ENCODE measurements at places on chromosomes 5 and 9.

GRCh38 chr5:35919191-35919590 is 19.2 kb downstream of the CAPSL start:
- no peak for DNase-seq

DNA sequence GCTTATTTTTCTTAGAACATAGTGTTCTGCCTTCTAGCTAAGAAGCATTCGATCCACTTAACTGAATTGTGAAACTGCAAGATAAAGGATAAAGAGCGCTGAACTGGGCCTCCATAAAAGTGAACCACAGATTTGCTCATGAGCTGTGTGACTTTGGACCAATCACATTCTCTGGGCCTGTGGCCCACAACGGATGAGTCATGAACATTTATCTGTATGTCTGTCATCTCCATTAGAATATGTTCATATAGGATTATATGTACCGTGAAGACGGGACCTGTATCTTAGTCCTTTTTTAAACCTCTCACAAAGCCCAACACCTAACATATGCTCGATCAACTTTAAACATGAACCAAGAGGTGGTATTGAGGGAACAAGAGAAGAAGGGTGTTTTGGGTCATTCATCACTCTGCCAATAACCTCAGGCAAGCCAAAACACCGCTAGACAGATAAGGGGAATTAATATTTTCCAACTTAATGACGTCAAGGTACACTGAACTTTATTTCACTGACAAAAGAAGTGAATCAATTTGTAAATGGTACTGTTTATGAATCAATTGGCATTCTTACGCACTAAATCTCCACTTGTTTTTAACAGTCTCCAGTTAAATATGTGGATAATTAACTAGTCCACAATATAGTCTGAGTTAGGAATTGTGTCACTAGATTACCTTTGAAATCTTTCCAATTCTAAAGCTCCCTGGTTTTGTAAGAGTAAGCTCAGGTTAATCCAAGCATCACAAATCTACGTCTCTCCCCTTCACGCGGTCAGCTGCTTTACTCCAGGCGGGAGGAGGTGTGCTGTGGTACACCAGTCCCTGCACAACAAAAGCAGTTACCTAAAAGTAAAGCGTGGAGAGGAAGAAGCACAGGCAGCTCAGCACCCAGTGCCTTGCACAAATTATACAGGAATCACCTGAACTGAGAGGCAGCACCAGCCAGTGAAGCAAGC is 1.6 kb downstream of the TMEM245 start:
- DNase-seq: no peak

DNA sequence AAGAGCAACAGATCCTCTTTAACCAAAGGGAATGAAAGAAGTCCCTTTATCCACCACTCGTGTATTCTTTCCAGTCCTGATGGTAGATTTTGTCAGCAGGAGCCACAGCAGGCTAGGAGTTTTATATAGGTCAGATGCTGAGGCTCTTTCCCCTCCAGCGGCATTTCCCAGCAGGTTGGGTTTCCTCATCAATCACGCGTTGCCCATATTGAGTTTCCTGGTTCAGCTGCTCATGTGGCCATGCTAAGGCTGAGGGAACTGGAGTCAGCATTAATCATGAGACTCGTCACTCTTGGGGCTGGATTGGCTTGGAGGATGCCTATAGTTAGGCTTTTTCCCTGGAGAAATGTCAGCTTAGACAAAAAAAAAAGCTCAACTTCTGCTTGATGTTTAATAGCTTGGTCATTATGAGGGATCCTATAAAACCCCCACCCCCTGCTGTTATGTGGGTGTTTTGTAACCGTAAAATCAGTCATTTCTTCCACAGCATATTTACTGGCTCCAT is 193.4 kb upstream of the GAS1 start:
- no peak for DNase-seq

GRCh38 chr9:124593651-124594058 is 86.5 kb upstream of the NR5A1 start:
- DNase-seq: no peak

- DNase-seq: no peak
Measured at GRCh38 chr5:127891942-127892341, 188.8 kb downstream of the CCDC192 start.

DNA sequence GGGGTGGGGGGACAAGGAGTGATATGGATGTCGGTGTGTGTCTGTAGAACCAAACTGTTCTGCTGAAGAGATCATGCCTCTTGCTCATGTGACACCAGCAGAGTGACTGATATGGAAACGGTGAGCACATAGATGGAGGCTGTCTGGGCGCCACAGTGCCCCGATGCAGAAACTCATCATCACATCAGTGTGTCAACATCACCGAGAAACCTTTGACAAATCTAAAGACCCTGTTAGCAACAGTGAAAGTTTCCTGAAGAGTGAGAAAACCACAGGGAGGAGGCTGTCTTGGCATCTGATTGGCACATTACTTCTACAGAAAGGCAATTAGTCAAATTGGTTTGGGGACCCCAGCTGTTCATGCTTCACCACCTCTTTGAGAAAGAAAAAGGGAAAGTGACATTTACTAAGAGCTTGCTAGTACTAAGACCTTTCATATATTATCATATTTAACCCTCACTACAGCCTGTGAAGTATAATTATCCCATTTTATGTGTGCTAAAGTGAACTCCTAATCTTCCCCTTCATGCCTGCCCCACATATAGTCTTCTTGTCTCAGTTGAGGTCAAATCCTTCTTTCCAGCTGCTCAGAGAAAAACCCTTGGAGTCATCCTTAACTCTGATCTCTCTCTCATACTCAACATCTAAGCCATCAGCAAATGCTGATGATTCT is 25.6 kb downstream of the CSF2 start:
- DNase-seq: peak; percentile 27

DNA sequence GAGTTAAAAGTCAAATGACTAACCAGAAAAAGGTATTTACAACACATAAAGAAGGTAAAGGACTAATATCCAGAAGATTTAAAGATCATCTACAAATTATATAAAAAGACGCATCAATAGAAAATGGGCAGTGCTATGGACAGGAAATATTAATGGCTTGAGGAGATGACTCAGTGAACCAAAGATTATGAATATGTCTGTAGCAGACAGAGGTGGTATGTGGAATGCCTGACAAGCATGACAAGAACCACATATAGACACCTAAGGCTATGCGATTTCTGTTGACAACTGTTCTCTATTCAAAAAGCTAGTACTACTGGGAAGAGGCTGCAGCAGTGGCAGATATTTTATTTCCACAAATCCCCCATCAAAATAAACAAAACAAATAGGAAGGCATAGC is 177.0 kb upstream of the SH3GL2 start:
- no peak for DNase-seq

DNA sequence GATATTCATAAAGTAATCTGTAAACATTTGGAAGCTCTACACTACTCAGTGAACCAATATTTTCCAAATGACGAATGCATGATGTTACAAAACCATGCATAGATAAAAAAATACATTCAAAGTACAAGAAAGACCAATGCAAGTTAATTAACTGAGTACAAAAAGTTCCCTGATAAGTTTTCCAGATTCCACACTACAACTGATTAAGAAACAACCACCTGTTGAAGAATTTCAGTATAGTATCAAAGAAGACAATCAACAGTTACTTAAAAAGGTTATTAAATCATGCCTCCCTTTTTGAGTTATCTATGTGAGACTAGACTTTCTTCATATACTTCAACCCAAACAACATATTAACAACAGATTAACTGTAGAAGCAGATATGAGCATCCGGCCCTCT is 192.4 kb downstream of the ARL15 start:
- DNase-seq: no peak
